Brain pericyte (primary cell): ENCODE measurements at places on chromosomes 5 and 9.

DNA sequence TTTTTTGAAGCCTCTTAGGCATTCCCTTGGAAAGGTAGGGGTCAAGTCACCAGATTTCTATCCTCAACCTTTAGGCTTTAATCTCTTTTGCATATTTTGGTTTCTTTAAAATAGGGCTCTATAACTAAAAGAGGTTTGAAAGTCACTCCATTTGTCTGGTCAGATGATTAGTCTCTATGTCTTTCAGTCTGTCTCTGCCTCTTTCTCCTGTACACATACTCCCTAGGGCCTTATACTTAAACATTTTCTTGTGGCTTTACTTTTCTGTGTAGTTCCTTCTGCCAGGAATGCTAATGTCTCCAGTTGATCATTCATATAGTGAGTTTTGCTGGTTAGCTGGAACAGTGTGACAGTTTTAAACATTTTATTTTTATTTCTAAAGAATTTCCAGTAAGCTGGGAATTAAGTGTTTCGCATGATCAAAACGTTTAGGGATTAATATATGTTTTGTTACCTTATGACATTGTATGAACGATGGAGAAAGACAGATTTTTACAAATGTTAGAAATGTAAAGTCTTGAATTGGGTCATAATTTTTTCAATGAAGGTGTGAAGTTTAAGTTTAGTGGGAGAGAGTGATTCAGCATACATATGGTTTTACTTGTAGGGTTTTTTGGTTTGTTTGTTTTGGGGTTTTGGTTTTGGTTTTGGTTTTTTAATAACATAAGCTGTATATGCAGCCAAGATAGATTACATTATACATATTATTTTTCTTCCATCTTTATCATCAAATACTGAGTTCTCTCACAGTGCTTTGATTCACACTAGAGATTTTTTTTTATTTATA is 90.6 kb downstream of the ZCCHC7 start:
- DNase-seq: no peak

- no peak for DNase-seq
Observed at GRCh38 chr9:130785053-130785452, 50.0 kb upstream of the ABL1 start.

- DNase-seq: no peak
Observed at GRCh38 chr9:121620777-121621449, 30.5 kb upstream of the DAB2IP start.

DNA sequence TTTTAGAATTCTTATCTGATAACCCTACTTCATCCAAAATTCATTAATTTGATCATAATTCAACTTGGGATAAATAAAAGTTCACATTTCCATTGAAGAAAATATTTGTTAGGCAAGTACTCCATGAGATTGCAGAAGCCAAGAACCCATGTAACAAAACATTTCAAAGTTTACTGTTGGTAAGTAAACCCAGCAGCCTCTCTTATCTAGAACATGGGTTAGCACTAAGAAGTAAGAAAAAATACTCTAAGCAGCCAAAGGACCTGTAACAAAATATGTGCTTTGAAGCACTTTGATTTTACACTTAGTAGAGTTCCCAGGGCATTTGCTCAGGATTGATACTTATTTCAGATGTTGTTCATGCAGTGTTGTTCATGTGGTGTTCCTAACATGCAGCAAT is 8.7 kb downstream of the MAP3K1 start:
- DNase-seq: no peak
